ENCODE measurements at places on chromosomes 7 and 10.

GRCh38 chr7:39324139-39324760, 242.0 kb upstream of the YAE1 start:
- no peak for DNase-seq

GRCh38 chr7:128035712-128036111, 4.5 kb upstream of the LRRC4 start:
- DNase-seq, result no peak

GRCh38 chr10:84405662-84406061, 77.3 kb downstream of the CCSER2 start:
- no peak for DNase-seq

- DNase-seq, result peak; percentile 63
Measured at GRCh38 chr10:104045151-104046089, 40.3 kb downstream of the COL17A1 start.

DNA sequence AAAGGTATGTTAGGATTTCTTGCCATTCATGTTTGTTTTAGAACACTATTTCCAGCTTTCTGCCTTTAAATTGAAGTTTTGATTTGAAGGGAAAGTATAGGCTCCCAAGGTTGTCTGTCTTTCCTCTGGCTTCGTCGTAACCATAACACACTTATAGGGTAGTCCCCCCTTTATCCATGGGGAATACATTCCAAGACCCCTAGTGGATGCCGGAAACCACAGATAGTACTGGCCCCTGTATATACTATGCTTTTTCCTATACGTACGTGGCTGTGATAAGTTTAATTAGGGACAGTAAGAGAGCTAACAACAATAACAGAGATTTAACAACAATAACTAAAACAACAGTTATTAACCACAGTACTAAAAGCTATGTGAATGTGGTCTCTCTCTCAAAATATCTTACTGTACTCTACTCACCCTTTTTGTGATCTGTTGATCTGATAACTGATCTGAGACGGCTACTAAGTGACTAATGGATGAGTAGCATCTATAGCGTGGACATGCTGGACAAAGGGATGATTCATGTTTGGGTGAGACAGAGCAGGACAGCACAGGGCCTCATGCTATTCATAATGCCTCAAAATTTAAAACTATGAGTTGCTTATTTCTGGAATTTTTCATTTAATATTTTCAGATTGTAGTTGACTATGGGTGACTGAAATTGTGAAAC, 273.1 kb downstream of the AUTS2 start:
- peak; percentile 77 for DNase-seq

DNA sequence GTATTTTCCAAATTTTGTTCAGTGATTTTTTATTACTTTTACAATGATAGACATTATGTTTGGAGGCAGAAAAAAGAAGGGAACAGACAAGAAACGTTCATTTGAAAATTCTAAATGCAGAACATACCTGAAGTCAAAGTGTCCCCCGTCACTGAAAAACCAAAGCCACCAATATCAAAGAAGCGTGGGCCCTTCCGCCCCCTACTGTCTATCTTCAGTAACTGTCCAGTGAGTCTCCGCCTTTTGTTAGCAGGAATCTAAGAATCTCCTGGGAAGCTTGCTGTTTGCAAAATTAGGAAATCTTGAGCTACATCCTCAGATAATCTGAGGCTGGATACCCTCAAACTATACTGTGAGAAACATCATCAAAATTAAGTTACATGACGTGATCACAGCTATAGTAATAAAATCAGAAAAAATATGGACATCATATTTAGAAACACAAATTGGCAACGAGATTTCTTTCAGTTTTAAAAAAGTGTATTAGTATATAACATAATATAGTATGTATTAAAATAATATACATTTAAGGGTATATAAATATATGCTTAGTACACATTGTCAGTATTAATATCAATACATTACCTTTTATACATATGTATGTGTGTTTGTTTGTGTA, 169.3 kb upstream of the AKR1E2 start:
- DNase-seq, result no peak

DNA sequence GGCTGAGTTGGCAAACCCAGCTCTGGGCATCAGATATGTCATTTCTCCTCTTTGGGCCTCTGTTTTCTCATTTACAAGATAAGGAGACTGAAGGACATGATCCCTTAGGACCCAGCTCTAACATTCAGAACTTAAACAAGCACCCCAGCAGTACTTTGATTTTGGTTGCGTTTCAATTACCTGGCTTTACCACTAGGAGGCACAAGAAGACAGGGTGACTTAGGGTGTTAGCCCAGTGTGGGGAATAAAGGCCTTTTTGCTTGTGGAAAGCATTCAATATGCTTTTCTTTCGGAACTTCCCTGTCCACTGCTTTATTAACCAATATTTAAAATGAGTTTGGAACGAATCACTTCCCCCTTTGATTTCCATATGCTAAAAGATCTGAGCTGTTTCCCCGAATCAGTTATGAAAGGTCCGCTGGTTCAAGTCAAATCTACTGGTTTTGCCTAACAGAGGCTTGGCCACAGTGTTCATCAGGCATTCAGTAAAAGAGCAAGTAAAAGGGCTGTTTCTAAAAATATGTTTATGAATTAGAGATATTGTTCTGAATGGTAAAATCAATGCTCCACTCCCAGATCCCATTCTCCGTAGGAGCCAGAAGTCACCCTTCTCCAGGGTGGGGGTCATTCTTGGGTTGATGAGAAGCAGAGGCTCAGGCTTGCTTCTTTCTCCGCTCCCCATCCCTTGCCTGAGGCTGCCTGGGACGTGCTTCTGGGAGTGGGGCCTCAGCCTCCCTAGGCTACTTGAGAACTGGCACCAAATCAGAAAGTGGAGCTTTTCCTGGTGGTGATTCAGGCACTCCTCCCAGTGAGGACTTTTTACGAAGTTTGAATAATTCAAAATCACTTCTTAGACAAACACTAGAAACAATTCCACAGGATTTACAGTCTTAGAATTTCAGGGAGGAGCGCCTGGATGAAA, 105.5 kb downstream of the MYOF start:
- peak; percentile 83 for DNase-seq

DNA sequence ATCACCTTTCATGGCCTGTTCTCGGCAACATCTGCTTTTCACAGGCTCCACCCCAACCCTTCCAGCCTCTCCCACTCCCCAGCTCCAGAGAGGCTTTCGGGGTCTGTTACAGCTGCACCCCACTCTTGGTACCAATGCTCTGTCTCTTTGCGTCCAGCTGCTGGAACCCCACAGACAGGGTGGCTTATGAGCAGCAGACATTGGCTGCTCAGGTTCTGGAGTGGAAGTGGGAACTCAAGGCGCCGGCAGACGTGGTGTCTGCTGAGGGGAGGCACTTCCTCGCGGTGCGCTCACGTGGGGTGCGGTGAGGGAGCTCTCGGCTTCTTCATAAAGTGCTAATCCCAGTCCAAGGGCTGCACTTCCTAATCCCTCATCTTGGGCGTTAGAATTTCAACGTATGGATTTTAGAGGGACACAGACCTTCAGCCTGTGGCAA, 185.7 kb downstream of the ELFN1 start:
- no peak for DNase-seq

GRCh38 chr7:50068026-50068425, 25.0 kb downstream of the ZPBP start:
- DNase-seq, result no peak

- DNase-seq, result no peak
Measured at GRCh38 chr10:31936933-31937332, 8.3 kb upstream of the ARHGAP12 start.

- DNase-seq, result no peak
Measured at GRCh38 chr7:71511361-71511807, 379.4 kb downstream of the GALNT17 start.

GRCh38 chr7:155568842-155569494, 22.6 kb upstream of the CNPY1 start:
- DNase-seq, result no peak

DNA sequence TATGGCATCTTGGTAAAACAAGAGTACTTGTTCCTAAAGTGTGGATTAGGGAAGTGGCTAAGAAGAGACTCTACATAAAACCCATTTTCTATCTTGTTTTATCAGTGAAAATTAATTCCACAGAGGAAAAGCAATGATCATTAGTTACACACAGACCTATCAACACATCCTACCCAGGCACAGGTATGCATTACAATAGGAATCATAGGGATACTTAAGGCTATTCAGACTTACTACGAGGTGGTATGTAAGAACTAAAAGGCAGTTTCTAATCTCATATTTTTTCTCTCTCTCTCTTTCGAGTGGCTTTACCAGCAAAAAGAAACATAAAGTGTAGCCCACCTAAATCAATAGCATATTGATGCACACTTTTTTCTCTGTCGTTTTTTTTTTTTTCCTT, 166.3 kb upstream of the FEZF1 start:
- DNase-seq, result no peak

DNA sequence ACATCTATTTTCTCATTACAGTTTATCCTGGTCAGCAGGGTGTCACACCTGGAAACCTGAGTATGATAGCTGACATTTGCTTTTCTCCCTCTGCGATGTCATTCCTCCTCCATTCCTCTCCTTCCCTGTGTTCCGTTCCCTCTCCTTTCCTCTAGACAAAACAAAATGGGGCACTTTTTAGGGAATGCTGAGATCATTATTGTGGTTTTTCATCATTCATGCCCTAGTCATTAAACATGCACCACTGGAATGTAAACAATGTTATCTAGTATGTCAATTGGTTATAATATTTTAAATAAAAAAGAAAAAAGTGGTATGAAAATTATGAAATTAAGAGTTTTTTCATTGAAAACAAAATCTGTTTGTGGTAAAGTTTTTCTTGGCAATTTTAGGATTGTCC, 132.6 kb downstream of the MAPK8 start:
- peak; percentile 24 for DNase-seq

- peak; percentile 1 for DNase-seq
Measured at GRCh38 chr7:636396-636795, 90.1 kb upstream of the DNAAF5 start.

GRCh38 chr10:24541239-24541753, 182.4 kb downstream of the ARHGAP21 start:
- no peak for DNase-seq

GRCh38 chr10:17161775-17162174, 32.2 kb upstream of the CUBN start:
- DNase-seq, result no peak

DNA sequence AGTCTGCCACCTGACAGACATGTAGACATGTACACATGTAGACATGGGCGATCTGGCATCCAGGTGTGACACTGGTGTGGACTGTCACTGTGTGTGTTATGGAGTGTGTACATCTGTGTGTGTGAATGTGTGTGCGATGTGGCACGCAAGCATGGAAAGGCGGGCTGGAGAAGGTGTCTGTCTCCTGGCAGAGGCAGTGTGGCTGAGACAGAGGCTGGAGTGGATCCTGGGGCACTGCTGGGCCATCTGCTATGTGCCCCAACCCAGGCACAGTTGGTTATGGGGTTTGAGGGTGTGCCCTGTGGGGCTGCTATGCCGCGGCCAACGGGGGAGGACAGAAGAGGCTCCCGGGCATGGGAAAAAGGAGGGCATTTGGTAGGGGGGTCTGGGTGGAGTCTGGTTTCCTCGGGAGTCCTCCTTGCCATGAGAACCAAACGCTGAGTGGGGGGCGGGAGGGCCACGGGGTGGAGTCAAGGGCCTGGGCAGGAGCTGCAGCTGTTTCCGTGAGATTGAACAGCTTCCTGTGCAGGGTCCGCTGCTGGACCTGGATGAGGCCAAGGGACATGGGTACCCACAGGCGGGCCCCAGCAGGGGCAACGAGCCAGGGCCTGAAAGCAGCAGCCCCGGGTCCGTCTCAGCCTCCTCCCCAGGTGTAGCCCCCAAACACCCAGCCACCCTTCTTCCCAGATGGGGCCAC, 1.3 kb downstream of the ELN start:
- no peak for DNase-seq
